ENCODE measurements at places on chromosomes 1 and 21.

DNA sequence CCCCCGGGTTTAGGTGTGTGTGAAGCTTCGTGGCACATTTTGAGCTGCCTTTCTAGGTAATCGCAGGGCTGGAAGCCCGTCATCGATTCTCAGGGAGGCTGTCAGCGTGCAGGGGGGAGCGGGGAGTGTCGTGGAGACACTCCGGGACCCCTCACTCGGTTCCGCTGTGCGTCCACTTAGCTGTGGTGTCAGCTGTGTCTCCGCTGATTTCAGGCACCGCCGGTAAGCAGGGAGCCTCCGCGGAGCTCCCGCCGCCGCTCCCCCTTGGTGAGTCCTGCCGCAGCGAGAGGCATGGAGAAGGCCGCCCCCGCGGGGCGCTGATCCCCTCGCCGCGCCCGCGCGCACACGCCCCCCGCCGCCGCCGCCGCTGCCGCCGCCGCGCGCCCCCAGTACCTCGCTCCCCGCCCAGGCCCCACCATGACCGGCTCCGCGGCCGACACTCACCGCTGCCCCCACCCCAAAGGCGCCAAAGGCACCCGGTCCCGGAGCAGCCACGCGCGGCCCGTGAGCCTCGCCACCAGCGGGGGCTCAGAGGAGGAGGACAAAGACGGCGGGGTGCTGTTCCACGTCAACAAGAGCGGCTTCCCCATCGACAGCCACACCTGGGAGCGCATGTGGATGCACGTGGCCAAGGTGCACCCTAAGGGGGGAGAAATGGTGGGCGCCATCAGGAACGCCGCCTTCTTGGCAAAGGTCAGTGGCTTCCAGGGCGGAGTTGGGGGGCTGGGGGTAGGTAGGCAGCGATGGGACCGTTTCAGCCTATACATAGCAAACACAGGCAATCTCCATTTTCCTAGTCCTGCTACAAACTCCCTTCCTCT is 995 bp downstream of the VASH2 start:
- H3K27ac ChIP-seq, result no peak overlapping the region
- DNase-seq, result no peak
- H3K4me1 ChIP-seq, result no peaks in the 10 kb centered on the region

DNA sequence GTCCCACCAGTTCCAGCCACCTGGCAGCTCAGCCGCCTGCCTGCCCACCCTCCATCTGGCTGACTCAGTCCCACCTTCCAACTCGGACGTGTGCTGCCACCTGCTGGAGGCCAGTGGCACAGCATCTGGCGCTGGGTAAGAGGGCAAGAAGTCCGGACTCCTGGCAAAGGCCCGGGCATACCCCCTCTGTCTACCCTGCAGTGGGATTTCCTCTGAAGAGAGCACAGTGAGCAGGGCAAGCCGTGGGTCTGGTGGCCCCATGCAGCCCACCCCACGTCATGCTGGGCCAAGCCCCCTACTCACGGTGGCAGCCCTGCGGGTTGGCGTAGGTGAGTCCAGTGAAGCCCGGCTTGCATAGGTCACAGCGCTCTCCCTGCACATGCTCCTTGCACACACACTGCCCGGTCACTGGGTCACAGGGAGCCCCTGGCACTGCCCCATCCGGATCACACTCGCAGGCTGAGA is 24.5 kb downstream of the LAMB3 start:
- H3K4me3 ChIP-seq, result peak overlapping the region; percentile 57
- no peaks in the 10 kb centered on the region for H3K36me3 ChIP-seq
- peak; percentile 93 for DNase-seq
- H3K4me1 ChIP-seq, result no peaks in the 10 kb centered on the region
- H3K27ac ChIP-seq, result peak overlapping the region; percentile 26

DNA sequence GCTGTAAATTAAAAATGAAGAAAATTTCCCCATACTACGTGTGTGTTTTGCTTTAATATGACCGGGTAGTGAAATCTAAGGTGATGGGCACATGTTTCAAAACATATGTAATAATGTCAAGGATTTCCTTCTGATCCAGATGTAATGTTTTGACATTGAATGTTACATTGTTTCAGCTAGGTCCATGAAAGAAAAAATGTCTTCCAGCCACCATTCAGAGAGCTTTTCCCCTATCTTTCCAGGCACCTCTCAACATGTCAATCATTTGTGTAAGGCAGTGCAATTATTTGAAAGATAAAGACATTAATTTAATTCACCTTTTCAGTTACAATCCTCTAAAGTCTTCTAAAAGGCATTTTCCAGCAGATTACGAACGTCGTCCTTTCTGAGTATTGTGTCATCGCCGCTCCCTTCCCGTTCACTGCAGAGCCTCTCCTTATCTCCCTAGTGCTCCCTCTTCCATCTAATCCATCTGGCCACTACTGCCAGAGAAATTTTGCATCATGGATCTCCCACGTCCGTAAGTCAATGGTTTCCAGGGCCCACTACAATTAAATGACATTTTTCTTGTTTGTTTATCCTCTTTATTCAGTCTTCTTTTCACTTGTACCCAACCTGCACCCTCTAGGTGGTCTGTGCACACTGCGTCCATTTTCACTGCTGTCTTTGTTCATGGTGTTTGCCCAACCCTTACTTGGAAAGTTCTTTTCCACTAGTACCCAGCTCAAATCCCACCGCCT is 1.3 kb upstream of the VAMP3 start:
- H3K27ac ChIP-seq, result no peak overlapping the region
- peaks cover 4% of the 10 kb centered on the region for H3K36me3 ChIP-seq
- DNase-seq, result no peak
- no peaks in the 10 kb centered on the region for H3K27me3 ChIP-seq

DNA sequence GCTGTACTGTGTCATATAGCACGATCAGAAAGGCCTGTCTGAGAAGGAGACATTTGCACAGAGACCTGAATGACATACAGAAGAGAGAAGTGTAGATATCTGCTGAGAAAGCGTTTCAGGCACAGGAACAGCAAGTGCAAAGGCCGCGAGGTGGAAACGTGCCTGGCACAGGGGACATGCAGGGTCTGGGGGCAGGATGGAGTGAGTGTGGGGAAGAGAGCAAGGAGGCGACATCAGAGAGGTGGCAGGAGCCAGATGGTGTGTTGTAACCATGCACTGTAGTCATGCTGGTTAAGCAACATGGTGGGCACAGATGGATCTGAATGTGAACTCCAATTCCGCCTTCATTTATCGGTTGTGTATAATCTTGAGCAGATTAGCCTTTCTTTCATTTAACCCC is 13.0 kb downstream of the KRTCAP2 start:
- no peak overlapping the region for H3K27ac ChIP-seq
- no peaks in the 10 kb centered on the region for H3K27me3 ChIP-seq
- no peaks in the 10 kb centered on the region for H3K4me1 ChIP-seq
- no peak overlapping the region for H3K4me3 ChIP-seq

DNA sequence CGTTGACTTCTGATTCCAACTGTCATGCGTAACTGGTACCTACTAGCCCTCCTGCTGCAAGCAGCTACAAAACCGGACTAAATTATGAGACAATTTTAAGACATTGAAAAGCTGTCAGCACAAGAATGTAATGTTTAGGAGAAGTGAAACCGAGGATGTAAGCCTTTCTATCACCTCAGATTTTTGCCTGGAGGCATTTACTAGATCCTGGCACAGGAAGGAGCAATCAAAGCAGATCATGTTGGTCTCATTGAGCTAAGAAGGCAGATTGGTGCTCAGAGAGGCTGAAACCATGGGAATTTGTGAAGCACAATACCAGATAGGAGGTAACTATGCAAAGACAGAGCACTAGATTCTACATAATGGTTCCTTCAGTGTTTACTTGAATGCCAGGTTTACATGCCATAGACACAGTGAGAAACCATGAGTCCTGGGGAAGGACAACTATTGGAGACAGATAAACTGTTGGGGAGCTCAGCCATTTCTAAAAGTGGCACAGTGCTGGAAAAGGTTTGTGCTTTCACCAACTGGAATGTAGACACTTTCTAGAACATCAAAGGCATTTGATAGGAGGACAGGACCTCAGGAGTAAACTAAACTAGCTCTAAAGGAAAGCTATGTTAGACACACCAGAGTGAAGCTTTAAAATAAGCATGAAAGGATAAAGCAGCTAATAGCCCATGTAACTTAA is 179.4 kb downstream of the LYPLAL1 start:
- no peak for DNase-seq
- H3K4me3 ChIP-seq, result no peak overlapping the region
- no peaks in the 10 kb centered on the region for H3K36me3 ChIP-seq
- H3K27ac ChIP-seq, result no peak overlapping the region
- no peaks in the 10 kb centered on the region for H3K4me1 ChIP-seq

GRCh38 chr1:160800645-160801408 is 4.9 kb downstream of the LY9 start:
- no peak overlapping the region for H3K4me3 ChIP-seq
- no peaks in the 10 kb centered on the region for H3K36me3 ChIP-seq
- no peak overlapping the region for H3K27ac ChIP-seq

- no peak overlapping the region for H3K4me3 ChIP-seq
- no peaks in the 10 kb centered on the region for H3K27me3 ChIP-seq
- no peaks in the 10 kb centered on the region for H3K36me3 ChIP-seq
These were observed 380 bp downstream of the TFF2 start for GRCh38 chr21:42350318-42350910.

DNA sequence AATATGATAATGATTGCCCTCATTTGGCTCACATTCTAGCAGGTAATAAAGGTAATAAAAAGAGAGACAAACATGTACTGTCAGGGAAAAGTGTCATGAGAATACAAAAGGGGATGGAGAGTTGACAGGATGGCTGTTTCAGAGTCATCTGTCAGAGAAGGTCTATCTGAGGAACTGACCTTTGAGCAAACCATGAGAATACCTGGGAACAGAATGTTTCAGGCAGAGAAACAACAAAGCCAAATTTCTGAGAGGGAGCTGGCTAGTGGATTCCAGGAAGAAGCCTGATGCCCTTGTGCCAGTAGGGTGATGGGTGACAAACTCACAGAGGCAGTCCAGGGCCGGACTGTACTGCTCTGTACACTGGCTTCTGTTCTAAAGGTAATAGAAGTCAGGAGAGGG is 107.2 kb downstream of the C1orf21 start:
- H3K36me3 ChIP-seq, result no peaks in the 10 kb centered on the region
- H3K27me3 ChIP-seq, result no peaks in the 10 kb centered on the region
- no peak overlapping the region for H3K27ac ChIP-seq
- peak; percentile 34 for DNase-seq
- H3K4me3 ChIP-seq, result no peak overlapping the region
- H3K4me1 ChIP-seq, result peaks cover 37% of the 10 kb centered on the region

DNA sequence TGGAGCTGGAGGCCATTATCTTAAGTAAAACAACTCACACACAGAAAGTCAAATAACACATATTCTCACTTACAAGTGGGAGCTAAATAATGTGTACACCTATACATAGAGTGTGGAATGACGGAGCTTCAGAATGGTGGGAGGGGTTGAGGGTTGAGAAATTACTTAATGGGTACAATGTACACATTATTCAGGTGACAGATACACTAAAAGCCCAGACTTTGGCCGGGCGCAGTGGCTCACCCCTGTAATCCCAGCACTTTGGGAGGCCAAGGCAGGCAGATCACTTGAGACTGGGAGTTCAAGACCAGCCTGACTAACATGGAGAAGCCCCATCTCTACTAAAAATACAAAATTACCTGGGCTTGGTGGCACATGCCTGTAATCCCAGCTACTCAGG is 24.9 kb upstream of the LRIG2 start:
- no peaks in the 10 kb centered on the region for H3K4me1 ChIP-seq
- no peaks in the 10 kb centered on the region for H3K36me3 ChIP-seq
- H3K27me3 ChIP-seq, result no peaks in the 10 kb centered on the region
- DNase-seq, result no peak
- H3K4me3 ChIP-seq, result no peak overlapping the region
- no peak overlapping the region for H3K27ac ChIP-seq

DNA sequence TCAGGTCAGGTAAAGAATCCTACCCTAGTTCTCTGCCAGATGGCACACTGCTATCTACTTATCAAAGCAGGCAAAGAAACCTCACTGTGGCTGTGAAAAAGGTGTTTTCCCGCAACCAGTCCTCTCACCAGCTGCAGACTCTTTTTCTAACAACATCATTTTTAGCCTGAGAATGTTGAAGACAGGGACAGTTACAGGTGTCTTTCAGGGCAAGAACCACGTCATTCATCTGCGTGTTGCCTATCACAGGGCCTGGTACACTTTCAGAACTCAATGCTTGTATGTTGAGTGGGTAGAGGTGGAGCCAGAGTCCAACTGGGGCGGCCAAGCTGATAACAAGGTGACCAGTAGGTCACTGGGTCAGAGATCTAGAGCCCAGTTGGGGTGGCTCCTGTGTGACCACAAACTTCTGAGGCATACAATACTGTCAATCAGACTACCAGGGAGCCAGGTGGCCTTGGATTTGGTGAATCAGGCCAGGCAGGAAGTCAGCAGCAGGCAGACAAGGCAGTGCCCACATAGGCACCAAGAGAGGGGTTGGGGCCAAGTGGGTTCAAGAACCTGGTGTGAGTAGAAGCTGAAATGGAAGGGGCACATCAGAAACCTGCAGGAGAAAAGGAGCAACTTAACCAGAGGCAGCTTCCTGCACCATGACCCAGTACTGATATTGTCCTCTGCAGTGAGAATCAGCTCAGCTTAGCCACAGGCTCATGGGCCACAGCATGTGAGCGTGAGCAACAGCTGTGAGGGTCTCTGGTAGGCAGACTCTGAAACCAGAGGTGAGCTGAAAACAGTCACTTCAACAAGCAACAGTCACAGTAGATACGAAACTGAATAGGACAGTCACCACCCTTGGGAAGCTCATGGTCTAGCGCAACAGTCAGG is 123.6 kb downstream of the DTL start:
- peak; percentile 84 for DNase-seq
- peak overlapping the region; percentile 51 for H3K27ac ChIP-seq
- H3K4me3 ChIP-seq, result no peak overlapping the region
- H3K36me3 ChIP-seq, result no peaks in the 10 kb centered on the region

DNA sequence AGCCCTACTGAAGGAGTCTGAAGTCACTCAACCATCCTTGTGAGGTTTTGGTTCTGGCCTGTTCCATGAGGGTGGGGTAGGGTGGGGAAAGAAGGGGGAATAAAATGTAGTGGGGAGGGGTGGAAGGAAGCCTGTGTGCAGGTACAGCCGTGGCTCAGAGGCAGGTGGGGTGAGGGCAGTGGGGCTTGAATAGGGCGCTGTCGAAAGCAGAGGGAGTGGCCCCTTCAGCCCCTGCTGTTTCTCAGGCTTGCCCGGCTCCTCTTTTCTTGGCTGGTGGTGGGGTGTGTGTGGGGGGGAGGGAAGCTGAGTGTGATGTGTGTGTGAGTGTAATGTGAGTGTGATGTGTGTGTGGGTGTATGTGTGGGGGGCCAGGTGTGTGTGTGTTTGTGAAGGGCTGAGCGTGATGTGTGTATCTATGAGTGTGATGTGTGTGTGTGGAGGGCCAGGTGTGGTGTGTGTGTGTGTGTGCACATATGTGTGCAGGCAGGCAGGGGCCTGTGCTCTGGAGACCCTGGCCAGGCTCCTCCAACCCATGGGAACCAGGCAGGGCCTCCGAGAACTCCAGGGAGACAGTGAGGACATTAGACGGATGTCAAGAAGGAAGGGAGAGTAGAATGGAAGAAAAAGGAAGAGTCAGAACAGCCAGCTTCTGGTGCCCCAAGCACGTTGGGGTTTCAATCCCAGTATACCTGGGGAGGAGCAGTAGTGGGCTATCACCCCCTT is 9.0 kb downstream of the SOX13 start:
- H3K27me3 ChIP-seq, result no peaks in the 10 kb centered on the region
- peaks cover 62% of the 10 kb centered on the region for H3K4me1 ChIP-seq
- H3K27ac ChIP-seq, result no peak overlapping the region
- no peak overlapping the region for H3K4me3 ChIP-seq
- H3K36me3 ChIP-seq, result no peaks in the 10 kb centered on the region
- DNase-seq, result no peak

GRCh38 chr1:35588197-35588910 is 15.2 kb downstream of the TFAP2E start:
- H3K36me3 ChIP-seq, result no peaks in the 10 kb centered on the region
